Bronchial epithelial cell (primary cell): ENCODE measurements at places on chromosomes 5 and 9.

- no peak for DNase-seq
These were observed 18.1 kb downstream of the PTCH1 start for GRCh38 chr9:95498641-95499040.

- peak; percentile 80 for DNase-seq
These were observed 25.6 kb downstream of the ABL1 start for GRCh38 chr9:130860458-130861316.

GRCh38 chr9:76363032-76363395 is 31.2 kb downstream of the RFK start:
- no peak for DNase-seq

DNA sequence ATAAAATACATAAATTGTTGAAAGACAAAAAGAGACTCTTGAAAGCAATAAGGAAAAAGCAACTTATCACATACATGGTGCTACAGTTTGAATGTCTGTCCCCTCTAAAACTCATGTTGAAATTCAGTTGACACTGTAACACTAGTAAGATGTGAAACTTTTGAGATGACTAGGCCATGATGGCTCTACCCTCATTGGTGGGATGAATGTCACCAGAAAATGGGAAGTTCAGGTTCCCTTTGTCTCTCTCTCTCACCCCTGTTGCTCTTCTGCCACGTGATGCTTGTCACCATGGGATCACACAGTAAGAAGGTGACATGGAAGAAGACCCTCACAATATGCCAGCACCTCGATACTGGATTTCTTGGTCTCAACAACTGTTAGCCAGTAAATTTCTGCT is 50.3 kb upstream of the SPTLC1 start:
- no peak for DNase-seq

DNA sequence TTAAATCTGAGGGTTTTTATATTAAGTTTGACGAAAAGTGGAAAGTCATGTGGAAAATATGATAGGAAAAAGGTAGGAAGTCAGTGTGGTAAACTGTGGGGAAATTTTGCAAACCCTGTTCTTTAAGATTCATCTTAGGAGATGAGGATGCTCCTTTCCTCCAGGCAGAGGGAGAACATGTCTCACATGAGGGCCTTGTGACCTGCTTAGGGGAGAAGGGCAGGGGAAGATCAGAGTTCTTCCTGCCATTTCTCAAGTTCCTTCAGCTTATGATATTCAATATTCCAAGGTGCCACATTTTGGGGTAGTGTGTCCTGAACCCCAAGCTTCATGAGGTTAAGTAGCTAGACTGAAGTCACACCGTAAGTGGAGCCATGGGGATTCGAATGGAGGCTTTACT is 53.7 kb downstream of the MAPKAP1 start:
- DNase-seq, result no peak

GRCh38 chr5:75337366-75338021 is 474 bp downstream of the HMGCR start:
- no peak for DNase-seq

GRCh38 chr9:72486594-72486955 is 34.8 kb upstream of the TMC1 start:
- no peak for DNase-seq

DNA sequence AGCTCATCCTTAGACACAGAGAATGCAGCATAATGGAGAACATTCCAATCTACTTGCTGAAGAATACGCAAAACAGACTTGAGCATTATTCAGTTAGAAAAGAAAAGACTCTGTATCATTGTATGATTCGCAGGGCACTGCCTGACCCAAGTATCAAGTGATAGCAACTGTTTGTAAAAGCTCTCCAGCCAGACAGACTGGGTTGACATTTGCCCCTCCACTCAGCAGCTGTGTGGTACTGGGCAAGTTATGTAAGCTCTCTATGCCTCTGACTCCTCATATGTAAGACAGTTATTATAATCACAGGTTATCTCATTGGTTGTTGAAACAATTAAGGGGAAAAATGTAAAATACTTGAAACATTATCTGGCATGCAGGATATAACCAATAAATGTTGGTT is 505.0 kb downstream of the ELAVL2 start:
- DNase-seq, result no peak

- DNase-seq, result peak; percentile 90
These were observed 4.3 kb upstream of the SLC22A5 start for GRCh38 chr5:132365213-132365612.

DNA sequence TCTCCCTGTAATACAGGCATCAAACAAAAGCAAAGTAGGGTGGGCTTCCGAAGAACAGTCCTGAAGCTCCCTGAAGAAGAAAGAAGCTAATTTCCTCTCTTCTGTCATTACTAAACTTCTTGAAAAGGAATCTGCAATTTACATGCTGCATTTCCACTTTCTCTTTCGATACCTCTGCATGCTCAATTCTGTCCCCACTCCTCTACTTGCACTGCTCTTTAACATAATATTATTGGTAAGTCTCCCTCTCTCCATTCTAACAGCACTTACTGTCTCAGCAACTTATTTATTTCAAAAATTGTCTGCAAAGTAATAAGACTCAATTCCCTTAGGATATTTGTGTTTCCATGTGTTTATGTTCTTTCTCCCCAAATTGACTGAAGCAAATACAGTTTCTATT is 3.9 kb upstream of the PLPP1 start:
- no peak for DNase-seq

DNA sequence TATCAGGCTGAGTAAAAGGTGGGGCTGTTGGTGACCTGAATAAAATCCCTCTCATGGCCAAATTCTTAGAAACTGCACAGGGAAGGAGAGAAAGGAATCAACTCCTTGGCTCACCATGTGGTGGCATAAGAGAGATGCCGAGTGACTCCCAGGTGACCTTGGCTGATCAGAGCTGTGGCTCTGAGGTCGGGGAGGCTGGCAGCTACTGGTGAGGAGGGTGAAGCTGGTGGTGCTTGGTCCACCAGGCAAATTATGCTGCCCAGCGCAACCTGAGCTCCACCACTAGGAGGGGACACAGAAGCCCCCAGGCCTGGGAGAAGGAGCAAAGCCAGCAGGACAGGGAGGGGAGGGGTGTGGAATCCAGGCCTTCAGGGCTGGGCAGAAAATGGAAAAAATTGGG is 111.2 kb upstream of the IL12B start:
- no peak for DNase-seq

- no peak for DNase-seq
These were observed 415.2 kb downstream of the DNAH5 start for GRCh38 chr5:13529300-13529699.

DNA sequence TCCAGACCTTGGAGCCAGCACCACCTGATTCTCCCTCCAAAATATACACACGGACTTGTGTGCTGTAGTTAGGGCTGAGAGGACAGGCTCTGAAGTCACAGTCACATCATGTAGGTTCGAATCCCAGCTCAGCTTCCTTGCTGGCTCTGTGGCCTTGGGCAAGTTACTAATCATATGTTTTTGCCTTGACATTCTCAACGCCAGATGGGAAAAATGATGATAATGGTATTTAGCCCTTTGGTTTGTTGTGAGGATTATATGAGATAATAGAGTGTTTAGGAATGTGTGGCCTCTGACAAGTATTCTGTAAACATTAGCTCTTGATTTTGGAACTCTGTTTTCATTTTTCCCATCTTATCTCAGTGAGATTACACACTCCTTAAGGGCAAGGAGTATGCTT is 72.5 kb downstream of the PLAC8L1 start:
- no peak for DNase-seq

DNA sequence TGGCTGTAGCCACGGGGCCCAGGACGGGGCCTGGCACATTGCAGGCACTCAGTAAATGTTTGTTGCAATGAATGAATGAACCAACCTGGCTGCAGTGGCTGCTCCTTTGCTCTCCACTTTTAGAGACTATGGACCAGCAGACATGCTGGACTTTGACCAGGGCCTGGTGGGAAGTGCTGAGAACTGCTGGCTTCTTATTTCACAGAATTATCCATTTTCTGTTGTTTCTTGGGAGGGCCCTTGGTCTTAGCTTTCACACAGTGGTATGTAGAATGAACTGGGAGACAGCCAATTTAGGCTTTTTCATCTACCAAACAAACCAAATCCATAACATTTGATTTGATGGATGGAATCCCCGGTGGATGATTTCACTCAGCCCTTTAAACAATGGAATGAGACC is 78.0 kb upstream of the LHFPL2 start:
- DNase-seq, result no peak

GRCh38 chr5:52920929-52921328 is 68.2 kb upstream of the ITGA2 start:
- peak; percentile 31 for DNase-seq

DNA sequence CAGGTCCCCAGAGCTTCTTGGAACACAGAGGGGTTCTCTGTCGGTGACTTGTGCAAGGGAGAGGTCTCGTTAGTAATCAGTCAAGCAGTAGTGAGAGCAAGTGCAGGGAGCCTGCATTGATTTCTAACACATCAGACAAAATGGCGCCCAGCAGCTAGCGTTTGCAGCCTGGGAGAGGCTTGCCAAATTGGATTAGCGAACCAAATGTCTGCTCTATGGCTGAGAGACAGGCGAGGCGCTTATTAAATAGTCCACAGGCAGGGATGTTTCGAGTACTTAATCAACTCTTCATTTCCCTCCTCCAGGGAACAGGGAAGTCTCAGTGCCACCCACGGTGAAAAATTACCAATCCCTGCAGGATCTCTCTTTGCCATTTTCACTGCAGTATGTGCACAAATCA is 131.4 kb upstream of the SHB start:
- no peak for DNase-seq

DNA sequence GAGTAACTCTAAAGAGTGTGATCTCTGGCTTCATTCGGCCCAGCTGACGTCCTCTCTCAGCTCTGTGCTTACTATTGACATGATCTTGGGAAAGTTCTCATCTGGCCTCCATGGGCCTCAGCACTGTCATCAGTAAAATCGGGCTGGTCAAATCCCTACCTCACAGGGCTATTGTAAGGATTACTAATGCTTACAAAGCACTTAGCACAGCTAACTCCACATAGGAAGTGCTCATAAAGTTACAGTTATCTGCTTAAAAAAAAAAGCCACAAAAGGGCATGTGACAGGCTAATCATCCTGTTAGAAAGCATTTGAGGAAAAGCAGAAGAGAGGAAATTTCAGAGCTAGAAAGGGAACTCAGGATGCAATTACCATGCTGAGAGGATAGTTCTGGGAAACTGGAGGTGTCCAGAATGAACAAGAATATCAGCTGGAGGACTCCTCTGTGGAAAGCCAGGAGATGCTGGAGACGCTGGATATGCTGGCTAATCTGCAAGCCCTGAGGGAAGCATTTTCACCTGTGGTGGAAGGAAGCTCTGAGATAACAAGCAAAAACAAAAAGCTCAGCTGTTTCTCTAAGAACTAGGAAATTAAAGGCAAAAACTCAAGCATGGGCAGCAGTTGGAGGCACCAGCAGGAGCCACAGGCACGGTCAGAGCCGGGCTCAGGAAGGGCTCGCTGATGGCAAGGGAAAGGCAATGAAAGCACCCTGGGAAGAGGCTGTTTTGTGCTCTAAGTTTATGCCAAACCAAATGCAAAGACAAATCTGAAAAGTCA is 4.4 kb upstream of the BHMT start:
- DNase-seq, result no peak

GRCh38 chr9:134064711-134065110 is 3.1 kb downstream of the BRD3 start:
- DNase-seq, result no peak

DNA sequence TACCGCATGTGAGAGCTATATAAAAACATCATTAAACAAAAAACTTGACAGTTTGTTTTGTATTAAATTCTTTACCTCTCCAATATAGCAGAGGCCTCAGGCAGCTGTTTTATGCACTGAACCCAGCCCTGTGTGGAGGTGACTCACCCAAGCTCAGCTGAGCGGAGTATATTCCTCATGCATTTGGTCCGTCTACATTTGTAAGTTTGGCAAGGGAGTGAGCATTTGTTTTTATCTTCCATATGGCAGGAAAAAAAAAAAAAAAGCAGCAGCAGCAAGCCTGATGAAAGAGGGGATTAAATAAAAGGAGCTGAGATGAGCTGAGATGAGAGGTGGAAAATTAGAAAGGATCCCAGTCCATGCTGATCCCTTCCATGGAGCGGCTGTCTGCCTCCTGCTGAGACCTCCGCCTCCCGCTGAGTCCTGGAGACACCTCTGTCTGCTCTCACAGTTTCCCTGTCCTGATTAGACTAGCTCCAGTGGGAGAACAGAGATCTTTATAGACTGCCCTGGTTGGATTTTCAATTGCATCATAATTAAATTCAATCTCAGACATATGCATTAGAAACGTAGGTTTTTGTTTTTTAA is 112.0 kb upstream of the CTNND2 start:
- no peak for DNase-seq
